ENCODE measurements at places on chromosomes 1 and 21. TPM values are rescaled to one million over a fixed set of nuclear protein-coding genes. Genes with fewer than 3 reads are reported as not detected.

- DNase-seq: no peak
These were observed 288.3 kb upstream of the SGIP1 start for GRCh38 chr1:66245691-66246090.

DNA sequence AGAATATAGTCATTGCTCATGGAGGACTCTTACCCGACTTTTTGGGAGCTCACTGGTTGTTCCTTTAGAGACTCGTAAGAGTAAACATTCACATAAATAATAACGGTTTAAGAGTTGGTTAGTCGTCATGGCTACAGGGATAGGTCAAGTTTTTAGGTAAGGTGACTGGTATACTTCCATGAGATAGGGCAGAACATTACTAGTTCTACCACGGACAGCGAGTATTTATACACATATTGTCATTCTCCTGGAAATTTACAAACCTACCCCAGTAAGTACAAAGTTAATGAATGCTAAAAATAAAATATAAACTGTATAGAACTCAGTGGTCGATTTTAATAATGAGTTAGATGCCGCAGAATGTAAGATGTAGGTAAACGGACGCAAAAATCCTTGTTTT lies 1.2 kb upstream of the RYR2 start:
- no peak for DNase-seq

- DNase-seq: no peak
These were observed 882.6 kb downstream of the LTN1 start for GRCh38 chr21:28110074-28110473.

DNA sequence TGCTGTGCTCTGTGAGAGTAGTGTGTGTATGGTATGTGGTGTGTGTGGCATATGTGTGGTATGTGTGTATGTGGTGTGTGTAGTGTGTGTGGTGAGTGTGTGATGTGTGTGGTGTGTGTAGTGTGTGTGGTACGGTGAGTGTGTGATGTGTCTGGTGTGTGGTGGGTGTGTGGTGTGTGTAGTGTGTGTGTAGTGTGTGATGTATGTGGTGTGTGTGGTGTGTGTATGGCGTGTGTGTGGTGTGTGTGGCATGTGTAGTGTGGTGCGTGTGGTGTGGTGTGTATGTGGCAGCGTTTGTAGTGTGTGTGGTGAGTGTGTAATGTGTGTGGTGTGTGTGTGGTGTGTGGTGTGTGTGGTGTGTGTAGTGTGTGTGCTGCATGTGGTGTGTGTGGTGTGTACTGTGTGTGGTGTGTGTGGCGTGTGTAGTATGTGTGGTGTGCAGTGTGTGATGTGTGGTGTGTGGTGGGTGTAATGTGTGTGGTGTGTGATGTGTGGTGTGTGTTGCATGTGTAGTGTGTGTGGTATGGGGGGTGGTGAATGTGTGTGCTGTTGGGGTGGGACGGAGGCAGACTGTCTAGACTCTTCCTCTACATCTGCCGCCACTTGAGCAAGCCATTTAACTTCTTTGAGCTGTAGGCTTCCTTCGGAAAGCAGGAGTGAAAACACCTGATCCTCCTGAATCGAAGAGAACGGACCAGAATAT lies 33.5 kb downstream of the GPA33 start:
- no peak for DNase-seq

DNA sequence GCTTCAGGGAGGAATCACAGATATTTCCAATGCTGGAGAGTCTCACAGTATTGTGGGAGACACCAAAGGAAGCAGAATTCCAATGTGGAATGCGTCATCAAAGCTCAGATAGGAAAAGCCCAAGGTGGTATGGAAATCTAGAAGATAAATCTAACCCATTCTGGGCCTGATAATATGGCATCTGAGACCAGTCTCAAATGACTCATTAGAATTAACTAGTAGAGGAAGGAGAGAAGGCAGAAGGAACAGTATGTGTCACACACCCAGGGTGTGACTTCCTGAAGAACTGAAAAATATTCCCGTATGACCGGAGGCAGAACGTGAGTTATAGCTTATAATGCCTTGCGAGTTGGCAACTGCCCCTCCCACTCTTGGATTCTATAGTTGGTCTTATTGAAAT lies 499.2 kb downstream of the PLPP3 start:
- no peak for DNase-seq

DNA sequence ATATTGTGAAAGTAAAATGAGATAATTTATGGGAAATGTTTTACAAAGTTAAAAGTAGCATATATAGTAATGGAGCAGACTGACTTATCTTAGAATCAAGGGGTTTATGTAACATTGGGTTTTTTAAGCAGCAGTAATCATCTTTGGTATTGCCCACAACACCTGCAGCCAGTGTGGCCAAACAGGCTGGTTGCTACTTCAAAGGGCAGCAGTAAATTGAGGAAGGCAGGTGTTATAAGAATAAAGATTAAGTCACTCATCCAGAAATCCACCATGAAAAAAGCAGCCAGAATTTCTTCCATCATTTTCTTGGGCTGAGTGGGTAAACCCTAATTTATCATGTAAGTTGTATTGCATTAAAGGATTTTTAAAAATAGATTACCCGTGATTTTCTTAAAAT lies 16.7 kb downstream of the DYNLT5 start:
- DNase-seq: no peak

GRCh38 chr1:67719329-67720196 lies 34.6 kb downstream of the GADD45A start:
- DNase-seq: no peak

Gene LEFTY2
- total RNA-seq: not detected

Gene LCE3D
- total RNA-seq: not detected

Gene SLAMF1
- not detected for total RNA-seq

Gene MPL
- total RNA-seq: not detected

Measured in SJSA1 (cell line).